Stimulated activated CD8-positive, alpha-beta memory T cell treated with anti-CD3 and anti-CD28 coated beads, Interleukin-15, amount 100 ng/mL, for 4 hours (primary cell): ENCODE measurements at places on chromosomes 5 and 9.

GRCh38 chr9:110971705-110972104, 66.6 kb downstream of the LPAR1 start:
- DNase-seq, result no peak

GRCh38 chr5:14630671-14631070, 33.8 kb upstream of the OTULIN start:
- DNase-seq, result no peak

DNA sequence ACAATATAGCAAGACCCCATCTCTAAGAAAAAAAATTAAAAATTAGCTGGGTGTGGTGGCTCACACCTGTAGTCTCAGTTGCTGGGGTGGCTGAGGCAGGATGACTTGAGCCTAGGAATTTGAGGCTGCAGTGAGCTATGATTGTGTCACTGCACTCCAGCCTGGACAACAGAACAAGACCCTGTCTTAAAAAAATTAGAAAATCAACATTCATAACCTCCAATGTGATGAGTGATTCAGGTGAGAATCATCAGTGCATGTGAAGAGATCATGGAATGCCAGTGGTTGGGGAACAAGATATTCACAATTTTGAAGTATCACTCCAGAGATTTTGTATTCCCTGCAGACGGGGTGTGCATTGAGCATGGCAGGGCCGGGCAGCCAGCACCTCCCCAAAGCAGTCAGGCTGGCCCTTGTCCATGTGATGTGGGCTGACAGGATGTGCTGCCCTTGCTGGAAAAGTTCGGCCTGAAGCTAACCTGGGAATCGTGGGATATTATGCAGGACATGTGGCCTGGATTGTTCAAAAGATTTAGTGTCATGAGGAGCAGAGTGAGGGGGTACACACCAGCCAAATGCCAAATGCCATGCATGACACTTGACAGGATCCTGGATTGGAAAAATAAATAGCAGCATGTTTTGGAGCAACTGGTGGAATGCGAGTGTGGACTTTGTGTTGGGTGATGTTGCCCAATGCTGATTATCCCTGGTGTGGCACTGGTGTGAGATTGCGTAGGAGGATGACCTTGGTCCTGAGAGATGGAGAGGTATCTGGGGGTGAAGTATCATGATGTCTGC, 189.0 kb downstream of the RGS3 start:
- no peak for DNase-seq

- no peak for DNase-seq
Observed at GRCh38 chr9:76560481-76560922, 101.5 kb downstream of the GCNT1 start.
